Cortex of kidney (tissue), 1 donor: ENCODE measurements at places on chromosomes 12 and 14.

- no peak for DNase-seq
Measured at GRCh38 chr12:120316798-120317223, 10.8 kb downstream of the PLA2G1B start.

DNA sequence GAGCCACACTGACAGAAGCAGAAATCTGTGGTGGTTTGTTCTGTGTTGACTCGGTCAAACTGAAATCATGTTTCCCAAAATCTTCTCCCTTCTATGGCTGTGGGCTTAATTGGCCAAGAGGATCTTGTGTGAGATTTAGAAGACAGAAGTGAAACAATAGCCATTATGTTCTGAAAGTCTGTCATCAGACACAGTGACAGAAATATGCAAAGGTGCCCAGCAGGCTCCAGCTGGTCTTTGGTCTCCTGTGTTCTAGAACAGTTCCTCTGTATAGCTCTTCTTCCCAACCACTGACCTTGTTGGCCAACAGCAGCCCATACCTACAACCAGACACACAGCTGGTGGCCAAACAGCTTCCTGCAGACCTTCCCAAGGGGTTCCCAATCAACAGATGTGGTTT is 25.0 kb upstream of the COCH start:
- DNase-seq, result no peak

DNA sequence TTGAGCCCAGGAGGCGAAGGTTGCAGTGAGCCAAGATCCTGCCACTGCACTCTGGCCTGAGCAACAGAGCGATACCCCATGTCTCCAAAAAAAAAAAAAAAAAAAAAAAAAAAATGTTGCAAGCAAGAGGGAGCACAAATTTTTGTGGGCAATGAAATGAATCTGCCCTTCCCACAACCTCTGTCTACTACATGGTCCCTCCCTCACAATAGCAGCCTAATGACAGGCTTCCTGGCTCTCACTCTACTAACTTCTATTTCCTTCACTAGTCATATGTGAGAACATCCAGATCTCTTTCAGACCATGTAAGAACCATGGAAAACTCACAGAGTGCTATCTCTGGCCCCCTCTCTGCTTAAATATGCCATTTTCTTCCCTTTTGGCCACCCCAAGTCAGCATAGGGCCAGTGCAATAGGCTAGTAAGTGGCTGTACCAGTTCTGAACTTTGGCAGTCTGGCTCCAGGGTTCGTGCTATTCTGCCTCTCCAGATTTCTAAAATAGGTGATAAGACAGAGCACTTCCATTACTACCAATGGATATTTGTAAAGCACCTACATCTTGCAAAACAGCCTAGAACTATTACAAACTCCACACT is 7.1 kb downstream of the OSBPL8 start:
- no peak for DNase-seq

- no peak for DNase-seq
Measured at GRCh38 chr12:94753036-94753679, 102.8 kb upstream of the TMCC3 start.

GRCh38 chr12:116182359-116183063 is 95.0 kb downstream of the MED13L start:
- no peak for DNase-seq

DNA sequence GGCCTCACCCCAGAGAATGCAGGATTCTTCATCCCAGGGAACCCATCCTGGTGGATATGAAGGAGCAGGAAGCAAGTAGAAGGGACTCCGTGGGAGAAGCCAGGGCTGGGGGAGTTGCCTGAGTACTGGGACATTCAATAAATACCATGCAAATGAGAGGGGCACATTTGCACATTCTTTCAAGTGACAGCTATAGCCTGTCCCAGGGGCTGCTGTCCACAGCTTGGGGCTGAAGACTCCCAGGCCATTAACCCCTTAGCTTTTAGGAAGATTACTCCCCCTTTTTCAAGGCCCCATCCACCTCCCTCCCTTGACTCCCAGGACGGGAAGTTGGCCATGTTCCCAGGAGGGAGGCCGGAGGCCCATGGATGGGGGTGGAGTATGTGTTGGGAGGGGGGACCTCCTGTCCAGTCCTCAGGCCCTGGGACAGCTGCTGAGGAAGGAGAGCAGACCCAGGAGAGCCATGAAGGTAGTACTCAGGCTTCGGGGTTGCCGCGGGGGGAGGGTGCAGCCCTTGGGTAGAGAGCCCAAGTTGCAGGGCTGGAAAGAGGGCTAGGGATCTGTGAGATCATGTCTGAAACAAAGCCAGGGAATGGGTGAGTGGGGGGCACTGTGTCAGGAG is 974 bp upstream of the TNS2 start:
- DNase-seq, result no peak

DNA sequence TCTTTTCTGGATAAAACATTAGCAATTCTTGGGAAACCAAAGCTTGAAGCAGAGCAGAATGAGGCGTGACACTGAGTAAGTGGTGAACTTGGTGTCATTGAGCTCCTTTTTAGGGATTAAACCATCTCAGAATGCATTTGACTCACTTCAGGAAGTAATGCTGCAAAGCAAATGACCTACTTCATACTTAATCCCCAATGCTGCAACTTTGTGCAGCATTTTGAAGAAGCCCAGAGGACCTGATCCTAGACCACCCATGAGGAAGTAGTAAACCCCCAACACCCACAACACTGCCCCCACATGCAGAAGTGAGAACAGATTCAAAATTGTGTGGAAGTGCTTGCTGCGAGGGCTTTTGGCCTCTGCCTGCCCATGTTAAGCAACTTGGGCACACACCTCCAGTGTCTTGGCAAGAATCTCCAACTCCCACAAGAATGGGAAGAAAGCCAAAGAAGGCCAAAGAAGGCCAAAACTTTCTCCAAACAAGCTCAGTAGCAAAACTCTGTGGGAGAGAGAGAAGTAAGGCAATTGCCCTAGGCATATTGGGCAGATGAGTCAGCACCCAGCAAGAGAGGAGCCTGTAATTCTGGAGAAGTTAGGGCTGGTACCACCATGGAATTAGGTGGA is 69.2 kb upstream of the ETV6 start:
- no peak for DNase-seq

GRCh38 chr14:76514213-76514998 is 138.5 kb downstream of the ESRRB start:
- no peak for DNase-seq

DNA sequence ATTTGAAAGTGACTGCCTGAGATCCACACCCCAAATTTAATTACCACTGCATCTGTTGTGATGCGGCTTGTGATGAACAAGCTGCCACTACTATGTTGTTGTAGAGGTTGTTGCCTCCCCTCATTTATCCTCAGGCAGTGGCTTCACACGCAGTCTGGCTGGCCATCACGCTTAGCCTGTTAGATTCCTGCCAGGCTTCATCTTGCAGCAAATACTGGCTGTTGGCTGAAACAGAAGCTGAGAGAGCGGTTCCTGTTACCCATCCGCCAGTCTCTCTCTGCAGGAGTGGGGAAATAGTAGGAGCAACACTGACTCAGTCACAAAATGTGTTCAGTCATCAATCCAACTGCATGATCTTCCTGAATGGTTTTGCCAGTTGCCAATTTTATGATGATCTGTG is 934.4 kb downstream of the FLRT2 start:
- DNase-seq, result no peak

GRCh38 chr14:94217116-94217515 is 43.0 kb downstream of the PPP4R4 start:
- DNase-seq, result no peak

DNA sequence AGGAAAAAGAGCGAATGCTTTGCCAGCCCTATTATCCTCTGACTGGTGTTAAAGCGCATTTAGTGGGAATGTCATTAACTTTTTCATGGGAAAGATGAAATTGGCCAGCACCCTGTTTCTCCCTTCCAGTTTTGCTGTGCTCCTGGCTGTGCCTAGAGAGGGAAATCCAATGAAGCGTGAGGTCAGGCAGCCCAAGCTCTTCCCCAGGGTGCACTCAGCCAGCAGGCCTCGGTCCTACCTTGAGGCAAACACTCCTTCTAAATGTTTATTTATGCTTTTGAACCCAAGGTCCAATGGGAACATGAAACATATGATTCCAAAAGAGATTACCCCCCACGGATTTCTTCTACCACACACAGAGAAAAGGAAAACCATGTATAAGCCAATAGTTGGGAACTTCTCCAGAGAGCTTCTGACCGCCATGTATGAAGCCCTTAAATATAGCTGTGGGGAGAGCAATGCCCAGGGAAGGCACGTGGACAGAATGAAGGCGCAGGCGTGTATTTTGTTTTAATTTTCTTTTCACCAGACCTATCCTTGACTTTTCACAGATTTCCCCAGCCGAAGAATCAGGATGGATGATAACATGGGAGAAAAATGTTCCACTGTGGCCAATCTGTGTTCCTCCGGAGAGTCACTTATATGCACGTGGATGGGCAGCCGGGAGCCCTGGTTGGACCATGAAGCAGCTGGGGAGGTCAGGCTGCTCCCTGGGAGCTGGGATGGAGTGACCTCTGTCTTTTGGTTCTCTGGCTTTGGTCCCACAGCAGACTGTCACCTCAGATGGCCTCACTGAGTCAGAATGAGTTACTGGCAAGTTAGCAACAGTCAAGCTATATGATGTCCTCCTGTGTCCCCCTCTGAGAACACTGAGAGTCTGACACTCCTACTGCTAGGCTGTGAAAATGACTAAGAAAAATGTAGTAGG is 37.3 kb downstream of the GPR135 start:
- DNase-seq, result no peak

DNA sequence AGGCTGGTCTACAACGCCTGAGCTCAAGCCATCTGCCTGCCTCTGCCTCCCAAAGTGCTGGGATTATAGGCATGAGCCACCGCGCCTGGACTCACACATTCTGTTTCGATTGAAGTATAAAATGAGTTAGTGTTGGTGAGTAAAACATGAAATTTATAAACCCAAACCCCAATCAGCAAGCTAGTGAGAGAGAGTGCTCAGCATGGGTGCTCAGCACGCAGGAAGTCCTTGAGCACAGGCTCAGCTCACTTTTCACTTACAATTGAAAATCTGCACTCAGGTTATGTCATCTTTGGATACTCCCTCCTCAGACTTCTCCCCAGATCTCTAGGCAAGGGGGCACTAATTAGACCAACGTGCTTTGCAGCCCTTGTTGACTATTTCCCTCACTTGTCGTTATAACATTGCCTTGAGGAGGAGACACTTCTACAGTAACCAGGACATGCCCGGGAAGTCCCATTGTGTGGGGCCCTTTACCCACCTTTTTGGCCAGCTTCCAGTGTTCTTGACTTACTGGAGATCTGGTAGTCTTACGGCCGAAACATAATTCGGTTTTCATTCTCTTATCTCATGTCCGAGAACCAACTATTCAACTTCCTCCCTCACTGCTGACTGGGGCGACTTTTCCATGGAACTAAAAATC is 68.5 kb upstream of the AMN1 start:
- no peak for DNase-seq

- DNase-seq, result no peak
Measured at GRCh38 chr14:54768501-54769129, 134.0 kb downstream of the GCH1 start.

GRCh38 chr12:58044966-58045365 is 103.6 kb downstream of the ATP23 start:
- DNase-seq, result no peak

DNA sequence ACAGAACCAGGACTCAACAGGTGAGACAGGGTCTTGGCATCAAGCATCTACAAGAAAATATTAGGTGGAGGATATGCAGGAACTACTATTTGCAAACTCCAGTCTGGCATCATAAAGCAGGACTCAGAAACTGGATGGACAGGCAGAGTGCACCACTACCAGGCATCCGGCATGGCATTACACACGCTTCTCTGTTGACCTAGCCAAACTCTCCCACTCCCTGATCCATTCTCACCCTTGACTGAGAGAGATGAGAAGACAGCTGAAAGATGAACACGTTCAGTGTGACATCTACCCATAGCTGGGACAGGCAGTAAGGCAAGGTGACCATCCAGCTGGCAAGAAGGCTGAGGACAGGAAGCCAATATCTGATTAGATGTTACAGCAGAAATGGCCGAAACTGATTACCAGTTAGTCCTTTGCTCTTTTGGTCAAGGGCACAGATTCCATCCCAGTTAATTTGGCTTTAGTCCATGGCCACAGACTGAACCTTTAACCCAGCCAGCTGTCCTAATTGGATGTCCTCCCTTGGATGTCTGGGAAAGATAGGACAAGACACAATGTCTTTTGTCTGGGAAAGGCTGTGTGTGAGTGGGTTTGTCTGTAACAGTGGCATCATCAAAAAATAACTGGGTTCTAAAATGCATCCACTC is 71.6 kb downstream of the BBS10 start:
- DNase-seq, result no peak

DNA sequence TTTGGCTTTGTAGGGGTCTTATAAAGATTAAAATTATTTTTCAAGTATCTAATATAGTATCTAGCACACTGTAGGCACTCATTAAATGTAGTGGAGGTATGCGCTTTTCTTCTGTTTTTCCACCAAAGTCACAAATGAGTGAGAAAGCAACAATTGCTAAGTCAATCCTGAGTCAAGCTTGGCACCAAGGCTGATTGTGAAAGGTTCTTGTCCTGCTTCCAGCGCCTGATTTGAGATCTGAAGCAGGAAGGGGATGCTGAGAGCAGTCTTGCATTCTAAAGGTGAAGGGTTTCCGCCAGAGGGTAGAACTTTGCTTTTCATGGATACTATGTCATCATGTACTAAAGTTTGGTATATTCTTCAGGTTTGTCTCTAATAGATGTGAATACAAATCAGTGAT is 64.9 kb upstream of the DAAM1 start:
- DNase-seq, result no peak

GRCh38 chr14:103624860-103625259 is 4.2 kb upstream of the KLC1 start:
- DNase-seq, result no peak

- DNase-seq, result no peak
Measured at GRCh38 chr14:24670594-24670993, 36.6 kb upstream of the GZMB start.

DNA sequence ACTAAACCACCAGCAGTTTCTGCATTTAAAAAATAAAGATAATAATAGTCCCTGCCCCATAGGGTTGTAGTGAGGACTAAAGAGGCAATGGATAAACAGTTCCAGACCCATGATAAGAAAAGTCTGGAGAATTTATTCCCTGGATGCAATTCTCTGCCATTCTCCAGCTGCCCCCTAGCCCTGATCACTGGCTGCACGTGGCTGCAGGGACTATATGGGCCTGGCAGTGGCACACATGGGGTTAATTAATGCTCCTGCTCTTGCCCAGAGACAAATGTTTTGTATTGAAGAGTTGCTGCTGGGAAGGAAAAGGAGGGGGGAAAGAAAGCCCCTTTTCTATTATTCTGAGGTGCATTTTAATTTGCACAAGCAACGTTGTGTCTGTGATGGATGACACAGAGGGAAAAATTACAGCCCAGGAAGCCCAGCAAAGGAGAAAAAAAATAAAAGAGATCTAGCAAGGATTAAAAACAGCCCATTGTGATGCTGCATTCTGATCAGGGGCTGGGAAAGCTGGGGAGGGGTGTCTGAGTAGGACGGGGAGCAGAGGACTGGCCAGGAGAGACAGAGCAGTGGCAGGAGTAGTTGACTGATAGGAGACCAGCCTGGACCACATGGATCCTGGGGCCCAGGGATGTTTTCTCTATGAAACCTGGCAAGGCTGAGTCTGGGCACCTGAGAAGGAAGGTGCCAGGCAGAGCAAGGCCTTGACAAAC is 149.3 kb downstream of the ESRRB start:
- no peak for DNase-seq
